ENCODE measurements at places on chromosomes 7 and 10.

- no peak for DNase-seq
Measured at GRCh38 chr10:62382831-62383230, 8.7 kb downstream of the ZNF365 start.

GRCh38 chr10:97007417-97007816, 175.3 kb downstream of the LCOR start:
- no peak for DNase-seq

DNA sequence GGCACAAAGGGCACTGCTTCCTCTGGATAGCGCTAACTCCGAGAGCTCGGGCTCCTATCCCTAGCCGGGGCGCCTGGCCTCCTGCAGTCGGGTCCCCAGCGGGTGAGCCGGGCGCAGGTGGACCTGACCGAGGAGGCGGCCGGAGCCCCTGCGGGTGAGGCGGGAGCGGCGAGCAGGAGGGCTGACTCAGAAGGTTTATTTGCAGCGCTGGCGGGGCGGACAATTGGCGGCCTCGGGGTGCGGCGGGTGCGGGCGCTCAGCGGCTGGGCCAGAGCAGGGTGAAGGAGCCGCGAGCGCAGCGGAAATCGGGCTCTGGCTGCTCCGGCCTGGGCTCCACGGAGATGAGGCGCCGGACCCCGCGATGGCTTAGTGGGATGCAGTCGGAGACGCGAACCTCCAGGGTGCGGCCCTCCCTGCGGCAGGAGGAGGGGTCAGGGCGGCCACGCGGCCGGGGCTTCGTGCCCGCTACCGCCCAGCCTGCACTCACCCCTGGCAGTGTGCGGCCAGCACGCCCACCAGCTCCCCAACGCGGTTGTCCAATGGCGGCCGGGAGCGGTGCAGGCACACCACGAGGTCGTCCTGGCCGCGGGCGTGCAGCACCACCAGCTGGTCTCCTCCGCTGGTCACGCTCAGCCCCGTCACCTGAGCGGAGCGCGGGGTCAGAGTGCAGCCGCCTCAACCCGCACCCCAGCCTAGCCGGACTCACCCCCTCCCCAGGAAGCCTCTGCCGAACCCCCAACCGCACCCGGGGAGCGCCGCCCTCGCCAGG, 16.1 kb downstream of the MYO1G start:
- DNase-seq: no peak

DNA sequence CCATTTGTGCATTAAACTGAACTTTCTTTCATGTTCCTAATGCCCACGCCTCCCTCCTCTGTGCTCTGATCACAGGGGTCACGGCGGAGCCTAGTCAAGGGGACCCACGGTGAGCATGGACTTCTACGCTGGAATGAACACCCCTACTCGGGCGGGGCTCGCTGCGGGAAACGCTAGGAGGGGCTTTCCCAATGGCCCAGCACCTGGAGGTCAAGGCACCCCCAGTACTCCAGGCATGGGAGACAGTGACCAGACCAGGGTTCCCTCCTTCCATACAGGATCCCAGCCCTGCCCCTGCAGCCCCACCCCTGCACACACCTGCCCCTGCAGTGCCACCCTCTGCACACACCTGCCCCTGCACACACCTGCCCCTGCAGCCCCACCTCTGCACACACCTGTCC, 27.1 kb upstream of the NKX6-2 start:
- DNase-seq: no peak

- no peak for DNase-seq
Measured at GRCh38 chr7:33130184-33130583, 820 bp downstream of the BBS9 start.

DNA sequence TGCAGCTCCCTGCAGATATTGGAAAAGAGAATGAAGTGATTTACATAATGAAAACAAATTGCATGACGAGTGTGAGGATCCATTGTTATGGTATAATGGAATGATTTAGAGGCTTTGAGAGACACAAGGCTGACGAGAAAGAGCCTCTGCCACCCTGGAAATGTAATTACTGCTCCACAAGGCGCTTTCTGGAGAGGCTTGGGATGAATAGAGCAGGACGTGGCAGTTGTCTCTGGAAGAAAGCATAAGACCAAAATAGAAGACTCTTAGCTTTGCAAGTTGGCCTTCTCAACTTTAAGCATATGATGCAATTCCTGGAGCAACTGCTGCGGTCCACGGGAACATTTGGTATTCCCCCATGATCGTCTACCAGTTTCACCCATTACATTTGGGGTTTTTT, 181.9 kb upstream of the TCF7L2 start:
- no peak for DNase-seq

All from GM18507 (cell line).